Lung microvascular endothelial cell (primary cell): ENCODE measurements at places on chromosomes 1 and 21. TPM values are rescaled to one million over a fixed set of nuclear protein-coding genes. Genes with fewer than 3 reads are reported as not detected.

GRCh38 chr1:110177775-110178174, 27.5 kb downstream of the SLC6A17 start:
- DNase-seq = no peak

DNA sequence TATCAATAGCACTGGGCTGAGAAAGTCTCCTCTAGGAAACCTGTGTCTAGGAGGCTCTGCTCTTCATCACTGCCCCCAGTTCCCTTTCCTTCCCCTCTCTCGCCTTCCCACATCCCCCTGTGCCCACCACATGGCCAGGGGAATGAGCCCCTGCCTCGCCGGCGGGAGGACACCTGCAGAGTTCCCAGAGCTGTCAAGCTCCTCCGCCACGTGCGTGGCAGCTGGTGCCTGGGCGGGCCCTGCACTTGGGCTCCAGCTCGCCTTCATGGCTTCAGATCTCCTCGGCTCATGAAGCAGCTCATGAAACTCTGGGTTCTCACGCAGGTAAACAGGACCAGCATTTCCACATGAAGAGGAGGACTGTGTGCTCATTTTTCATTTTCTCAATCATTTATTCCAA, 62.8 kb downstream of the SIM2 start:
- DNase-seq = no peak

KCNK1 gene
- under 0.01 TPM in 2 replicates for total RNA-seq

TMEM81 gene
- 0.87 and 2.0 TPM in 2 replicates for total RNA-seq

FAM229A gene
- 0.22 and 0.99 TPM in 2 replicates for total RNA-seq

DNA sequence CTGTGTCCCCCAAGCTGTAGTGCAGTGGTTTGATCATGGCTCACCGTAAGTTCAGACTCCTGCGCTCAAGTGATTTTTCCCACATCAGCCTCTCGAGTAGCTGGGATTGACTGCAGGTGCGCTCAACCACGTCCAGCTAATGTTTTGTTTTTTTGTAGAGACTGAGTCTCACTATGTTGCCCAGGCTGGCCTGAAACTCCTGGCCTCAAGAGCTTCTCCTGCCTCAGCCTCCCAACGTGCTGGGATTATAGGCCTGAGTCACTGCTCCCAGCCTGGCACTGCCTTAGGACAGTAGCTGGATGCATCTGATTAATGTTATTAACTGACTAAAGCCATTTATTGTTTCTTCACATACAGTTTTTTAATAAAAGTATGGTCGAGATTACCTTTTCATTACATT, 40.2 kb downstream of the RNF11 start:
- DNase-seq = no peak

DNA sequence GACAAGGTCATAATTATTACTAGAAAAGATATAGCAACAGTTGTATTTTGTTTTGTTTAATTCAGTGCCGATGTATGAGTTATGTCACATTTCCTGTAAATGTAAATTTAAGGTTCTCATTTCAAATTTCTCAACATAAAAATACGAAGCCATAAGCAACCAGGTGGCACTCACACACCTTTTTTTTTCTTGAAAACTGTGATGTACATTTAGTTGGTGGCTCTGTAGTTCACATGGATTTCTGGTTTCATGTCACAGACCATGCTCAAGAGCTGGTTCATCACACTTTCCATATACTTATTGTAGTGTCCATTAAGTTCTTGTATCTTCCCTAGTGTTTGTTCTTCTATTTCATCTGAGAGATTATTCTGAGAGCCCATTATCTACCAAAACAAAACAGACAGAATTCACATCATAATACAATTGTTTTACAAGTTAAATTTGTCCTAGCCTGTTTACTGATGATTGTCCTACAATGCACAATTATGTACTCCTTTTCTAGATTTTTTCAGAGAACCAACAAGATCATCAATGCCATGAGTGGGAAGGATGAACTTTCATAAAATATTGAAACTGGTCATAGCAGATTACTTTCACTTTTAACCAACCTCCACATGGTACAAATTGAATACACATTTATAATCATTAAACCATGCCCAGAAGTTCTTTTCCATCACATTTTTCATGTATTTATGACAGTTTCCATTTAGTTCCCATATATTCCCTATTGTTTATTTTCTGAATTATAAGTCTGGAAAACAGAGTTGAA, 17.1 kb downstream of the ATP6V1G3 start:
- DNase-seq = no peak

GRCh38 chr1:59340411-59341307, 43.8 kb downstream of the FGGY start:
- no peak for DNase-seq

RPTN gene
- total RNA-seq = not detected in 2 replicates

DNA sequence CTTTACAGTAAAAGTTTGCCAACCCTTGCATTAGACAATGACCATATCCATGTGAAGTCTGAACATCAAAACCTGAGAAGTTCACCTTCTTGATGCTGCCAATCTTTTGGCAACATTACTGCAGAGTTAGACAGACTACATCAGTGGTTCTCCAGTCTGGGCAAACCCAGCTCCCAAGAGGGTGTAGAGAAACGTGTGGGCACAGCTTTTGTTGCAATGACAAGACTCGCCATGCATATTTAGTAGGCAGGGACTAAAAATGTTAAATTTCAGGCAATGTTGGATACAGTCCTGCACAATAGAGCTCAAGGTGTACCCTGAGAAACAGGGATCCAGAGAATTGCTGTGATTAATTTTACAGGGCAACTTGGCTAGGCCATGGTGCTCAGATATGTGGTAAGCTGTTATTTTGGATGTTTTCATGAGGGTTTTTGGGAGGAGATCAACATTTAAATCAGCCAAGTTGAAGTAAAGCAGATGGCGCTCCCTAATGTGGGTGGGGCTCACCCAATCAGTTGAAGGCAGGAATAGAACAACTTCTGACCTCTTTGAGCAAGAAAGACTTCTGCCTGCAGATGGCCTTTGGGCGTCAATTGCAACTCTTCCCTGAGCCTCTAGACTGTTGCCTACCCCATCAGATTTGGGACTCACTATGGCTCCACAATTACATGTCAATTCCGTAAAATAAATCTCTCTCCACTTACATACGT, 37.6 kb upstream of the CLDN14 start:
- DNase-seq = no peak

APCS gene
- total RNA-seq = not detected in 2 replicates

DNA sequence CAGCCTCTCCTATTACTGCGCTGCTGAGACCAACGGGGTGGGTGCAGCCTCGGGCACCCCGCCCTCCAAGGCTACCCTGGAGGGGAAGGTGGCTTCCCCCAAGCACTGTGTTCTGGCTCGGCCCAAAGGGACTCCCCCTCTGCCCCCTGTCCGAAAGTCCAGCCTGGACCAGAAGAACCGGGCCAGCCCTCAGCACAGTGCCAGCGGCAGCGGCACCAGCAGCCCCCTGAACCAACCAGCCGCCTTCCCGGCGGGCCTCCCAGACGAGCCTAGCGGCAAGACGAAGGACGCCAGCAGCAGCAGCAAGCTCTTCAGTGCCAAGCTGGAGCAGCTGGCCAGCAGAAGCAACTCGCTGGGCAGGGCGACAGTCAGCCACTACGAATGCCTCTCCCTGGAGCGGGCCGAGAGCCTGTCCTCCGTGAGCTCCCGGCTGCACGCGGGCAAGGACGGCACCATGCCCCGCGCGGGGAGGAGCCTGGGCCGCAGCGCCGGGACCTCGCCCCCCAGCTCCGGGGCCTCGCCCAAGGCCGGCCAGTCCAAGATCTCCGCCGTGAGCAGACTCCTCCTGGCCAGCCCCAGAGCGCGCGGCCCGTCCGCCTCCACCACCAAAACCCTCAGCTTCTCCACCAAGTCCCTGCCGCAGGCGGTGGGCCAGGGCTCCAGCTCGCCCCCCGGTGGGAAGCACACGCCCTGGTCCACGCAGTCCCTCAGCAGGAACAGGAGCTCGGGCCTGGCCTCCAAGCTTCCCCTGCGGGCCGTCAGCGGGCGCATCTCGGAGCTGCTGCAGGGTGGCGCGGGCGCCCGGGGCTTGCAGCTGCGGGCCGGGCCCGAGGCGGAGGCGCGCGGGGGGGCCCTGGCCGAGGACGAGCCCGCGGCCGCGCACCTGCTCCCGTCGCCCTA, 533.1 kb downstream of the KIF26B start:
- DNase-seq = no peak

DNA sequence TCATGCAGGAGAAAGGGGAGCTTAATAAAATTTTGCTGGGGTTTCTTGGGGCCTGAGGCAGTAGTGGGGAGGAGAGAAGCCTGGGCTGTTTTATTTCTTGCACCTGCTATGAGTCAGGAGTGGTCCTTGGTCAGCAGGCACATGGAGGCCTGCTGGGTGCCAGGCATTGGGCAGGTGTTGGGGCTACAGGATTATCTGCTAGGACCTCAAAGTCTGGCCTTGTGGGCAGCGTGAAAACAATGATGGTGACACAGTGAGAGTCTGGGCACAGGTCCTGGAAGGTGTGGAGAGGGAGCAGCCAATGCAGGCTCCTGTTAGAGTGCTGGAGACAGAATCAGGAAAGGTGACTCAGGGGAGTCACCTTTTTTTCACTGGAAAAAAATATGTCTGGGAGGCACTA, 17.2 kb downstream of the ROR1 start:
- DNase-seq = no peak

- no peak for DNase-seq
Measured at GRCh38 chr1:220761688-220762427, 13.7 kb downstream of the MTARC2 start.

- no peak for DNase-seq
Measured at GRCh38 chr1:82086739-82087138, 286.0 kb downstream of the ADGRL2 start.

GRCh38 chr1:201327687-201328240, 44.5 kb downstream of the PKP1 start:
- no peak for DNase-seq

DNA sequence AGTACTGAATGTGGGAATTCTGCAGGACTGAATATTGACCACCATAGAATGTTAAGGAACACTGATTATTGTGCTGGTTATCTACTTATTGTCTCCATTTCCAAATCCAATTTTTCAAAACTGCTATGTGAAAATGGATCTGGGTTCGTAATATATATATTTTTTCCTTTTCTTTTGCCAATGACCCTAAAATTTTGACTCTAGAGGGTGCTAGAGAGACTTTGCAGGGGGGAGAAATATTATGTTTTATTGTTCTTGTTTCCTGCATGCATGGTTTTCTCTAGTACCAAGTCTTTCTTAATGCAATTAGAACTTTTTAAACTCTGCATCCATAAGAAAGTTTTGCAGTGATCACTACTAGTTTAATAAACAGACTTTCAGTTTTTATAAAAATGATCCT, 1256.9 kb downstream of the BRINP3 start:
- DNase-seq = no peak

- DNase-seq = no peak
Measured at GRCh38 chr1:9069326-9070100, at the start of gene SLC2A5. Gene SLC2A5, minus strand, starts transcription at chr1:9069635. Its CDS starts 99 bp downstream, at chr1:9069536.

GRCh38 chr1:225899044-225899925, 10.3 kb upstream of the LEFTY1 start:
- DNase-seq = no peak

DNA sequence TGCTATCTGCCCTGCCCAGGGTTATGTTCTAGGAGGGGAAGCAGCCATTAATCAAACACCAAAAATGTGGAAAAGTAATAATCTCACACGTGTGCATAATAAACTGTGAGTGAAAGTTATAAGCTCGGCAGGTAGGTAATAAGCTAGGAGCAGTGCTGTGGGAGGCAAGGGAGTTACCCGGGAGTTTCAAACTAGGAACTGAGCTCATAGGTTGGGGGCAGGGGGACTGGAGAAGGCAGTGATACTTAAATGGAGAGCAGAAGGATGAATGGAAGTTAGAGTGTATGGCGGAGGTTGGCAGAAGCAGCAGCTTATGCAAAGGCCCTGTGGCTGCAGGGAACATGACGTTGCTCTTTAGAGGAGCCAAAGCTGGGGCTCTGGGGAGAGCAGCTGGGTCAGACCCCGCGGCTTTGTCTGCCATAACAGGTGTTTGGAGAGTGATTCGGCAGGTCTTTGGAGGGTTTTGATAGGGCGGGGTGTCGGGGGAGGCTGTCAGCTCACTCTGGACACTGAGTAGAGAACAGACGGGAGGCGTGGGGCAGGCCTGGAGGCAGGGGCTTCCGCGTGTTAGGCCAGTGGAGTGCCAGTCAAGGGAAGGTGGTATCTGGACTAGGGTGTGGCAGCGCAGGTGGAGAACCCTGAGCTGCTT, 20.0 kb downstream of the PTPRF start:
- no peak for DNase-seq

SPRR2B gene
- not detected in 2 replicates for total RNA-seq

FAM72B gene
- total RNA-seq = 1.5 and 1.6 TPM in 2 replicates

IGSF9 gene
- total RNA-seq = under 0.01 TPM in 1 of 2 replicates, not detected in the other

DNA sequence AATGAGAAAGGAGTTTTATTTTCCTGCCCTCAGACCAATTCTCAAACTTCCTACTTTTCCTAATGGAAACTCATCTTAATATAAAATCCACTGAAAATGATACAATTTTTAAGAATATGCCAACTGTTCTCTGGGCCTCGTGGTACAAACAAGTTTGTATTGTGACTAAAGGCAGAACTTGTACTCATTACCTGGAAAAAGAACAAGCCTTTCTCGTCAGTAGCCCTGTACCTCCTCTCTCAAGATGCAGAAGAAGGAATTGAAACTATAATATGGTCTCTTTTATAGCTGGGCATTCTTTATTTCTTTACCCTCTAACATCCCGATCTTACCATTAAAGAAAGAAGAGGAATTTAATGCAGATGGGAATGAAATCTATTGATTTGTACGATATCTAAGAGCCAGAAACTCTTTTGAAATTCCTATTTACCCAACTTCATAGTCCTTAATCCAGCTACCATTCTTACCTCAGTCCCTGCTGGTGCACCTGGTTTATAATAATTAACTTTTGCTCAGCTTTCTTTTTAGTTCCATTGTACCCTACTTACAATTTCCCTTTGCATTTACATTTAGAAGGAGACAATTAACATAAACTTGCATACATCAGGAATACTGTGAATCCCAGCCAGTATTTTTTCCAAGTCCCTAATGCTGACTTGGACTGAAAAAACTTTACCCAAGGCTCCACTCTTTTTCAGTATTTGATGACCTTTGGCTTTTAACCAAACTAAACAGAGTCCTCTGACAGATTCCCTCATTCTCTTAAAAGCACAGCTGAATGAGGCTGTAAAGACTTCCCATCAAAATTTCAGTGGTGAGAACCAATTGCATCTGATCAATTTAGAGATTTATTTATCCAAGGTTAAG, 1162.4 kb downstream of the BRINP3 start:
- no peak for DNase-seq

DOP1B gene
- 3.1 and 3.2 TPM in 2 replicates for total RNA-seq

DNA sequence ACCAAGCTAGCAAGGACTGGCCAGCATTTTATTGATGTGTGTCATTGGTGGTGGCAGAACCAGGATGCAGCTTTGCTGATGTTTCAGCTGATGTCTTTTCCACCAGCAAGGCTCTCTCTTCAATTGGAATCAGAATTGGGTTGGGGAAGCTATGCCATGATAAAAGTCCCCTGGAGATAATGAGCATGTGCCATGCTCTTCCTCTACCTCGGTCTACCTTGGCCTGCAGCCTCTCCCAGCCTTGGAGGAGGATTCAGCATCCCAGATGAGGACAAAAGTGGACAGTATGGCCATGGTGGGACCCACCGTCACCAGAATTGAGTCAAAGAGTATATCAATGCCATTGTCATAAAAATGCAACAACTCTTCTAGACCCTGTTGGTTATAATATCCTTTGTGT, 8.6 kb downstream of the AVPR1B start:
- no peak for DNase-seq

CSF1 gene
- 4.2 and 5.2 TPM in 2 replicates for total RNA-seq
